ENCODE measurements at places on chromosomes 5 and 9.

DNA sequence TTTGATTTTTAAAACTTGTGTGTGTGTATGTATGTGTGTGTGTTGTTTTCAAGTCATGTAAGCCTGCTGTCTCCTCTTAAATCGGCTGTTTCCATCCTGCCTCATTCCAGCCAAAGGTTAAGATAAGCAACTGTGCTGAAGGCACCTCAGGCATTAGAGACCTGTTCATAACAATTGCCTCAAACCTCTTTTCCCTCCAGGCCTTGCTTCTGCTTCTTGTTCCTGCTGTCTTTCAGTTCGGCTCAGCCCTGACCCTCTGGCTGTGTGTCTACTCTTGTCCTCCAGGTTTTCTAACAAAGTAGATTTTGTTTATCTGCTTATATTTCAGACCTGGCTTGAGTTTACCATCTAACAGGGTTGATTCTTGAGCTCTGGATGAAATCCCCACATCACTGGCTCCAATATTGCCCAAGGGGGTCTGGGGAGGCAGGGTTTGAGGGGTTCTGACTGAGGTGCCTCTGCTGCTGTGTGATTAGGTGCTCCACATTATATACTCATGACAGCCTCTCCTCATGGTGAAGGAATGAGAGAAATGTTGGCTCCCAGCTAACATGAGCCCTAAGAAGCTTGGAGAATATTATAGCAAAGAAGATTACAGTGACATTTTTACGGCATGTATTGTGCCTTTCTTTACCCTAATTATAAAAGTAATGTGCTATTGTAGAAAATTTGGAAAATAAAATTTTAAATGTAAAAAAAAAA, 229.7 kb upstream of the PIK3R1 start:
- DNase-seq = no peak

DNA sequence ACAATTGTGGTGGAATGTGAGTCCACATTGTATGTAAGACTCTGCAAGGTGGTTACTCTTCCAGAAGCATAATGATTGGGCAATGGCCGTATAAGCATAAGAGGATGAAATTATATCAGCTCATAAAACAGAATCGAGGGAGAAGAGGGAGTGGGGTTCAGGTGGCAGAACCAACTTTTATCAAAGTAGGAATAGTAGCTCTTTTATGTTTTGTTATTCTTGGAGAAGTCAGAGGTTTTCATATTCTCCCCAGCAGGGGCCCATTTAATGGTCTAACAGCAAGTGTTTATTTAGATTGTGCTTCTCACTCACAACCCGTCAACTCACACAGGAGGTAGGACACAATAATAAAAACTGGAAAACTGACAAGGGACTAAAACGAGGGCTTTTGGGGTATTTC, 291.3 kb upstream of the CD180 start:
- no peak for DNase-seq

GRCh38 chr5:176793343-176793699, 17.0 kb upstream of the UNC5A start:
- no peak for DNase-seq

DNA sequence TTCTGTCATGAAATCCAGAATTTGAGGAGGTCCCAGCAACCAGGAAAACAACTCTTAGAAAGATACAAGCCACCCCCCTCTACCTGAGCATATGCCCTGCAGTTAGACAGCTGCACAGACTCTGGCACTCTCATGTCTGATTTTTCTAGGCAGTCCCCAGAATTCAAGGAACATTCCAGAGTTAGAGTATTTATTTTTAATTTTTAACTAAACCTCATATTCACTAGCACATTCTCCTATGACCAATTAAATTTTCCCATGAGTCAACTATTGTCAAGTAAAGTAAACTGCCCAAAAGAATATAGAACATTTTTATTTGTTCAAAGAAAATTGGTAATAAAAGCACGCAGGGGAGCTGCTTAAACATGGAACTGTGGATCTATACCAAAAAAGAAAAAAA, 490.5 kb upstream of the SEMA6A start:
- DNase-seq = no peak

DNA sequence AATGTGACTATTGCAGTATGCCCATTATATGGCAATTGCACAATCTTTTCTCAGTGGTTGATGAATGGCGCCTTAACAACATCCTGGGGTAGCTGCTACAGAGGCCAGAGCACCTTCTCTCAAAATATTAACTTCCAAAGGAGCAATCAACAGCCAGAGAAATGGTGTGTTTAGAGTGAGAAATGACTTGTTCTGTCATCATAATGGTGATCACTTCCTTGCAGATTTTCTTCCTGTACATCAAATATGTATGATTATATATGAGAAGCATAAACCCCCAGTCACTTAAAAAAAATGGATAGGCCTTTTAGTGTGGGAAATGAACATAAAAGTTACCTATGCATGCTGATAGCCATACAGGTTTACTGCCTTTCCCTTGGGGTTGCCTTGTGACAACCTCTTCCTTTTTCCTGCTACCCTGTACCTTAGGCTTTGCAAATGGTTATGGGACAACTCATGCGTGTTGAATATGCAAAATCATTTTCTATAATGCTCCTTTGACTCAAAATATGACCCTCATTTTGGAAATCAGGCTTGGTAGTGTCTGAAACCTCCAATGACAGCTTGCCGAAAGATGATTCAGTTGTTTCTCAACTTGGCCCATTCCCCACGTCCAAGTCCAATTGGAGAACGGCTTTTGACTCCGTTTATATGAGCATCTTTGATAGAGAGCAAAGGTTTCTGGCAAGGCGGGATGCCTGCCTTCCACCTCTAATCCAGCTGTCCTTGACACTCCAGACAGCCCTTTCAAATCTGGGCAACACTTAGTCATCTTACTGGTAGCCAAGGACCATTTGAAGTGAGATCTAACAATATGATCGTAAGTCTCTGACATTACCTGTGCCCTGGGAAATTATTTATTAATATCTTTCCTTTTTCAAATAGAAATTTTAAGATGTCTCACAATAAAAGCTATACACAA, 69.3 kb downstream of the SLC1A1 start:
- DNase-seq = no peak

GRCh38 chr9:107727086-107727780, 237.7 kb upstream of the KLF4 start:
- DNase-seq = no peak

DNA sequence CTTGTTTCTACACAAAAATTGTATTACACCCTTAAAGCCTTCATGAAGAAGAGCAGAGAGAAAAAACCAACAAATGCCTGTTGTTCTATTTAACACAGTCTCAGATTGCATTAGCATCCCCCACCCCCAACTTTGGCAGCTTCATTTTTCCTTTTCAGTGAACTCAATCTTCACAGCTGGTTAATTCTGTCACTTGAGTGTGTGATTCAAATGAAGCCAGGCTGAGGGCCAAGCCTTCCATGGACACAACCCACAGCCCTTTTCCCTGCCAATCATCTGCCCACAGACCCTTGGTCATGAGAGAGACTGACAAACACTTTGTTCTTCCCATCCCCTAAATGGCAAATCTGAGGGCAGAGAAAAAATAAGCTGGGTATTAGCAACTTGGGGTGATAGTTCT, 217.5 kb upstream of the NMUR2 start:
- no peak for DNase-seq

DNA sequence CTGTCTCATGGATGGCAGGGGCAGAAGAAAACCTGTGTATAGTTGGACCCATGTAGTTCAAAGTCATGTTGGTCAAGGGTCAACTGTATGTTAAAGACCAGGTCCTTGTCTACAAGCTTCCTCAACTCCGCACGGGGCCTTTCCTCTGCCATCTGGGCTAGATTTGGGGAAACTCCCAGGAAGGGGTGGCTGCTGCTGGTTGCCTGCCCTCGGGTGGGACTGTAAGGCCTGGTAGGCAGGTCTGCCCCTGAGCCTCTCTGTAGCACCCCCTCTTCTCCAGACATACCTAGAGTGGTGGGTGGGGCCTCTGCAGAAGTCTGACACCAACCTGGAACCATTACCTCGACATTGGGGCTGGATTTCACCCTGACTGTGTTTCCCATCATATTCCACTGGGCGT, 15.2 kb downstream of the ENHO start:
- no peak for DNase-seq

DNA sequence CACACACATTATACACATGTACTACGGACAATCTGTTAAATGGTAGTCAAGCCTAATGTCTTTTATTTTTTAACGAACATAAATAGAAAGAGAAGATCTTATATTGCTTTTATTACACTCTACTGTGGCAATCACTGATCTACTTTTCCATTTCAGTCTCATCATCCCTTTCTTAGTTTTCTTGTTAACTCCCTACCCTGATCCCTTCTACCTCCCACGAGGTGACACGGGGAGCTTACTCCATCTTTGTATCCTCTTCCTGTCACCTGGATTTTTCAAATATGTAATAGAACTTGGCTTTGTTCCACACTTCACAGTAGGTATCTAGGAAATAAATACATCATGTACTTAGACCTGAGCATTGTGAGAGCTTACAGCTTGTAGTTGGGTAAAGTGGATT, 211.0 kb downstream of the PIK3R1 start:
- DNase-seq = no peak

- DNase-seq = no peak
Observed at GRCh38 chr9:103068753-103069152, 73.6 kb downstream of the CYLC2 start.

DNA sequence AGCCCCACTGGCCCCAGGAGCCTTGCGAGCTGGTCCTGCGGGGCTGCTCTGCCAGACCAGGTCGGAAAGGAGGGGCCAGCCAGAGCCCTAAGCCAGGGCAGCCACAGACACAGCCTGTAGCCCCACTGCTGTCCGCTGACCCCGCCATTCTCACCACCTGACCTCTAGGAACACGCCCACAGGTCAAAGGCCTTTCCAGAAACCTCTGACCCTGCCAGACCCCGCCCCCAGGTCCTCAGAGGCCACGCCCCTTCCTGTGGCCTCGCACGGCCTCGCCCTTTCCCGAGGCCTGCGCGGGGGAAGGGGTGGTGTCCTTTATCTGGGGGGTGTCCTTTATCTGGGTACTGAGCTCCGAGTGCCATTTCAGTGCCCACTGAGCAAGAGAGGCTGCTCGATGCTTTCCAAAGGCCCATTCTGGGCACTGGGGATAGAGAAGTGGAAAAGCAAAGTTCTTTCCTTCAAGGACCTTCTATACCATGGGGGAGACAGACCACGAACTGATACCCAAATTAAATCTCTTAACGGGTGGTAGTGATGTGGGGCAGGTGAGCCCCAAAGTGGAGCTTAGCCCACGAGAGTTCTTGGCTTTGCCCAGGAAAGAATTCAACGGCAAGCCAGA, 46.5 kb downstream of the P4HA2 start:
- DNase-seq = no peak
